Foreskin keratinocyte (primary cell): ENCODE measurements at places on chromosomes 6 and 20. TPM values are rescaled to one million over a fixed set of nuclear protein-coding genes. Genes with fewer than 3 reads are reported as not detected.

The ARMC2 gene
- 1.8 and 2.6 TPM in 2 replicates for polyA plus RNA-seq

The PPP1R16B gene
- polyA plus RNA-seq = not detected in 2 replicates

The WFDC13 gene
- not detected in 2 replicates for polyA plus RNA-seq

The OR2J3 gene
- polyA plus RNA-seq = not detected in 2 replicates

The SIRPD gene
- polyA plus RNA-seq = not detected in 2 replicates
